ENCODE measurements at places on chromosomes 7 and 10.
A peak's percentile ranks its signal among the peaks of the same experiment; 100 is the strongest.

DNA sequence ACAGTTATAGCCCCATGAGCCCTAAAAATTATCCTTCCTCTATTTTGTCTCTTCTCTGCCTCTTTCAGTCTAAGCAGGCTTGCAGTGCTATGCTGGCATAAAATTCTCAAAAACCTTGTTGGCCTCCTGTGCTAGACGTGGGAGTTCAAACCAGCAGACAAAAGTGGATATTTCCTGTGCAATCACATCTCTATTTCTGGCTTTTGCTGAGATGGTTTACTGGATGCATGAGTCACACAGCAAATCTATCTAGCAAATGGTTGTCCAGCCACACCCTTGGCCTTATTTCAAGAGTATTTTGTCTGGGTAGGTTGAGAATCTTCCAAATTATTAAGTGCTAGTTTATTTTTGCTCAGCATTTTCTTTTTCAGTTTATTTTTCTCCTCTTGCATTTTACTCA lies 370.8 kb downstream of the CDC14C start:
- DNase-seq = no peak

DNA sequence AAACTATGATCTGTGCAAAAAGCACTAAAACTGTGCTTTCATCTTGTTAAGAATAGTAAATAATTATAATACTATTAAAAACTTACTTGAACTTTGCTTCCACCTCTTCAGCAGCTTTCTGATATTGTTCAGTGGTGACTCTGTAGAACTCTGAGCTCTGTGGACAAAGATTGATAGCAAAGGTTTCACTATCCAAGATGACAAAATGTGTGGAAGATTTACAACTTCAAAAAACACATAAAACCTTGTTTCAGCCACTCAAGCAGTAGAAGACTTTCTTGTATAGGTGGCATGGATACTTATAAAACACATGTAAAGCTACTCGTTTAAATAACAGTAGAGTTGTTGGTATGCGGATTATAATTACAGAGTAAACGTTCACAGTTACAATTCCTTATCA lies 243.6 kb downstream of the CHCHD3 start:
- no peak for DNase-seq

- no peak for DNase-seq
Measured at GRCh38 chr10:6002809-6003510, 25.6 kb upstream of the IL15RA start.

- peak; percentile 70 for DNase-seq
Measured at GRCh38 chr10:126504063-126504760, 115.9 kb upstream of the ADAM12 start.

DNA sequence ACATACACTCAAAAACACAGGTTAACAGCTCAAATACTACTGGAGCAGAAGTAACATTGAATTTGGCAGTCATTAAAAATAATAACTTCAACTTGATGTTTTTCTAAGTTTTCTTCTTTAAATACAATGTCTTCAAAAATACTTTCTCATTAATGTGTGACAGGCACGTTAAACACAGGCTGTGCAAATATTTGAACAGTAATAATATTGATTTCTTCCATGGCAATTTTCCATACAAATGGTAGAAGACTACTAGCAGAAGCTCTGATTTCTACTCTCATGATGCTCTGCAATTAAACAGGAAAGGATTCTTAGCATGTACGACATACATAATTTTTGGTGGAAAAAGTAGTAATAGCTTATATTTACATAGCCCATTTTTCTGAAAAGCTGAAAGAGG lies 47.4 kb downstream of the NRP1 start:
- no peak for DNase-seq

DNA sequence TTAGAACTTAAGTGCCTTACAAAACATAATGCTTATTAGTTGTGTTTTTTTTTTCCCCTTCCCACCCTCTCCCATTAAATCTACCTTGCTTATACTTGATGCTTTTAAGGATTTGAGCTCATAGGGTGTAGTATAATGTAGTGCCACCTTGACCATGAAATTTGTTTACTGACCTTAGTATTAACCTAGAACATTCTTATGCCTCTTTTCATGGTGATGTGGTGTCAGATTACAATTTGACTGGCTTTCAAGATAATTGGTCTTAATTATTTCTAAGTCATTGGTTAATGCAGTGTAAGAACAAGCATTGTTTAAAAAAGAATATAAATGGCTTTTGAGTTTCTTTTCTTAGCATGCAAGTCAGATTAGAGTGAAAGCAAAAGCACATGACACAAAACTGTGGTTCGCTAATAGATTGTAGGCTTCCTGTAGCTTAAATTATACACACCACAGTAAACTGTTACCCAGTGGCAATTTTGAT lies 61.8 kb downstream of the ADD3 start:
- no peak for DNase-seq

DNA sequence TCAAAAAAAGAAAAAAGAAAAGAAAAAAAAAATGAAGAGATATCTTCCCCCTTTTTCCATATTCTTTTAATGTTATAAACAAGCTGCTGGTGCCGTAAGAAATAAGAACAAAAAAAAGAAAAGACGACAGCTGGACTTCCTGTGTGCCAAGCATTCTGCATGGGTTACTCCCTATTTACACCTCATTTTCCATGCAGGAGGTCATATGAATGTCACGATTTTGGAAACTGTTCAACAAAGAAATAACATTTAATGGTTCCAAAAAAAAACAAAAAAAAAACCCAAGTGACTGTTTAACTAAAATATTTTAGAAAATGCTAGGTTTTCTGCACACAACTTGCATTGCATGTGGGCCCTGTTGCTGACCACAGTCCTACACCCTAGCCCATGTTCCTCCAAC lies 159.3 kb downstream of the TNS3 start:
- no peak for DNase-seq

DNA sequence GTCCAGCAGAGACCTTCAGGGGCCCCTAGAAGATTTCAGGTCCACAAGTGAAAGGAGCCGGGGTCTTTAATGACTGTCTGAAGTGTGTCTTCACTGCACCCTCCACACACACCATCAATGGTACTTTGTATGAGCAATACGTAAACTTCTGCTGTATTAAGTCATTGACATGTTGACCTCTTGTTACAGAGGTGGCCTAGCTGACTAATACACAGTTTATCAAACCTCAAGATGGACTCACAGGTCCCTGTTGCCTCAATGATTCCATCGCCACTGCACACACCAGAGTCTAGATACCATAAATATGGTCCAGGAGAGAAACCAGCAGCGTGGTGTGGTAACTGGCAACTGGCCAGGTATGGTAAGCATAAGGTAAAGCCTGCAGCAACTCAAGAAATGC lies 19.5 kb downstream of the KCNMA1 start:
- no peak for DNase-seq

DNA sequence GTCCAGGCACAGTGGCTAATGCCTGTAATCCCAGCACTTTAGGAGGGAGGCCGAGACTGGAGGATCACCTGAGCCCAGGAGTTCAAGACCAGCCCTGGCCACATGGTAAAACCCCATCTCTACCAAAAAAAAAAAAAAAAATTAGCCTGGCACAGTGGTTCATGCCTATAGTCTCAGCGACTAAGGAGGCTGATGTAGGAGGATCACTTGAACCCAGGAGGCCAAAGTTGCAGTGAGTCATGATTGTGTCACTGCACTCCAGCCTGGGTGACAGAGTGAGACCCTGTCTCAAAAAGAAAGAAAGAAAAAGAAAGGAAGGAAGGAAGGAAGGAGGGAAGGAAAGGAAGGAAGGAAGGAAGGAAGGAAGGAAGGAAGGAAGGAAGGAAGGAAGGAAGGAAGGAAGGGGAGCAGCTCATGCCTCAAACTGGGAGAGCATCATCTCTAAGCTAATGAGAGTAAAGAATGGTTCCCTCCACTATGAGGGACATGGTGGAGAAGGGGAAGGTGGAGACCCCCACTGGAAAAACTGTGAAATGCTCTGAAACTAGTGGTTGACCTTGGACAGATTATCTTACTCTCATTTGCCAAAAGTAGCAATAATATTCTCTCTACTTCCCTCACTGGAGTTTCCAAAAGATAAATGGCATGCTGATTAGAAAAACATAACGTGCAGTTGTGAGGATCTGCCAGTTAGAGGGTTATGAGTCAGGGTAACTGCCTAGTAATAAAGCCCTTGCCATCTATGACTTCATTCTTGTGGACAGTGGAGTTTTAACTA lies 16.8 kb downstream of the GIMAP5 start:
- no peak for DNase-seq

- no peak for DNase-seq
Measured at GRCh38 chr10:88070080-88070880, 206.9 kb downstream of the PTEN start.

DNA sequence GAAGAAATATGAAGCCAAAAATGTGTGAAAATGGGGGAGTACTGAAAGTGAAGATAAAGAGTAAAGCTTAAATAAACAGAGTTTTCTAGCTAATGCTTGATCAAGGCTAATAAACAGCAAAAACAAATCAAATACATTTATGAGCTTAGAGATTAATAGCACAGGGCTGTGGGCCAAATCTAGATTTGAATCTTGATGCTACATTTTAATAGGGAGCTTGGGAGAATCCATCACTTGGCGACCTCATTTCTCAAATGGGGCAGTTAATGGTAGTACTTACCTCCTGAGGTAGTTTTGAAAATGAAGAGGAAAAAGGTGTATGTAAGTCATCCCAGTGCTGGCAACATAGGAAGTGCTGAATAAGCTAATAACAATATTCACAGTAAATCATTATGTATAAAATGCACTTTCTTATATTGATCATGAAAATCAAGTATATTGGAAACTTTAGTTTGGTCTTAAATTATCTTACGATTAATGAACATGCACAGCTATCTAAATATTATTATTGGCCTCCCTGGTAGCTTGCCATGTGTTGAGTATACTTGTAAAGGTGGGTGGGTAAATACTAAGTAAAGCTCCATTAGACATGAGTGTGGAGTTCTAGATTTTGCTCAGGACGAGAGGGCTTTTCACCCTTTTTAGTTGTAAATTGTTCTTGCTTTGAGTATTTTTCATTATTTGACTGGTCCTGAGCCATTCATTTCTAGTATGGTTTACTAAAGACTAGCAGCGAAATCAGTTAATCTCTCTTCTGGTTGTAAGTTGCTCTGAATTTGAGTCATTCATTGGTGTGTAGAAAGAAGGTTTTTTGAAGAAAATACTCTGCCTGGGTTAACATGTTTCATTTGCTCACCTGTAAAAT lies 5.1 kb downstream of the BICC1 start:
- DNase-seq = no peak

GRCh38 chr10:46534828-46535524 lies 21.5 kb downstream of the GPRIN2 start:
- no peak for DNase-seq

DNA sequence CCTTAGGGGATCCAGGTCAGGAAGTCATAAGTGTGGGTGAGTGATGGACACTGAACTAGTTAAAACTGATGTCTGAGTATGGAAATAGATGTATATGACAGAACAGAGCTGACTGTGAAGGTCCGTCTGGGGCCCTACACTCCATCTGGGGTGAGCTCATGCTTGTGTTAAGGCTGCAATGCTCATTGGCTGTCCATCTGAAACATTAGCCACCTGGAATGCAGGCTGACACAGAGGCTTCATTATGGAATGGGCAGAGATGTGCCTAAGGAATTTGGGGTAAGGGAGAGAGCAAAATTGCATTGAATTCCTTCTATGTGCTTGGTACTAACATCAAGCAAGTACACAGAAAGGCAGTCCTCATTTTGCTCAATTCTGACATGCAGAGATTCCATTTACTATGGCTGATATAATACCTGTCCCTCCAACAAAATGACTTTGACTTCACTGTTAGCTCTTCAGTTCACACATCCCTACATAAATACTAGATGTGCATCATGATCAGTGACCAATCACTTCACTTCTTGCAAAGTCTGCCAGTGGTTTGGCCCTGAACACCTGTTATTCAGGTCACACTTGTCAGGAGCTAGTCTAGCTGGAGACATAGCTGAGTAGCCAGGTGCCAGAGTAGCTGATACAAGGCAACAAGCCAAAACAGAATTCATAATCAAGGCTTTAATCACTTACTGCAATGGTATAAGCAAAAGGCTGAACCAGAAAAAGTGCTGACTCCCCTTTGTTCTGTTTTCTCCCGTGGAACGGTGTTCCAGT lies 128.9 kb upstream of the VWC2 start:
- DNase-seq = no peak

- DNase-seq = no peak
Measured at GRCh38 chr7:125618516-125618915, 688.9 kb upstream of the POT1 start.

- DNase-seq = no peak
Measured at GRCh38 chr7:109259151-109259550, 689.5 kb downstream of the DNAJB9 start.

- DNase-seq = no peak
Measured at GRCh38 chr10:62652114-62652513, 152.4 kb upstream of the ADO start.

DNA sequence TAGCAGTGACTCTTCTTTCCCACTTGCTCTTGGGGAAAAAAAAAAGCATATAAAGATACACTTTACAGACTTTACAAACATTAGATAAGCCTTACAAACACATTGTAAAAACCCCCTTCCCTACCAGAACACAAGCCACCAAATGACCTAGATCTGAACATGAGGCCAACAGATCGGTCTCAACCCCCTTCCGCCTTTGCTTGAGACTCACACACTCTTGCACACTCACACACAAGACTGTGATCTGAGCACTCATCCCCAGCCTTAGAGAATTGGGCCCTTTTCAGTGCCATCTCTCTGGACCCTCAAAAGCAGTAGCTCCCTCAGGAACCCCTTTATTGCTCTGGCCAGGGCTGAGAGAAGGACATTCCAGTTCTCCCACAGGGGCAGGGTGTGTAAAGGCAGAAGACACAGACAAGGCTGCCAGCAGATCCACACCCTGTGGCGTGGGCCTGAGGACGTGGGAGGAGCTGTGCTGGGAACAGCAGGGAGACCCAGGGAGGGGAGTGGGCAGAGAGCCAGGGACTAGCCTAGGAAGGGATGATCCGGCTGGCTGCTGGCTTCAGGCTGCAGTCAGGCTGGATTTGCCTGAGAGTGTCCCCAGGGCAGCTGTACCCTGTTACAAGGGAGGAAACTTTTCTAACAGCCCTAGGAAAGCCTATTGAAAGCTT lies 206.7 kb downstream of the KIAA1217 start:
- DNase-seq = no peak

- DNase-seq = no peak
Measured at GRCh38 chr10:74343804-74344203, 192.8 kb downstream of the ADK start.

DNA sequence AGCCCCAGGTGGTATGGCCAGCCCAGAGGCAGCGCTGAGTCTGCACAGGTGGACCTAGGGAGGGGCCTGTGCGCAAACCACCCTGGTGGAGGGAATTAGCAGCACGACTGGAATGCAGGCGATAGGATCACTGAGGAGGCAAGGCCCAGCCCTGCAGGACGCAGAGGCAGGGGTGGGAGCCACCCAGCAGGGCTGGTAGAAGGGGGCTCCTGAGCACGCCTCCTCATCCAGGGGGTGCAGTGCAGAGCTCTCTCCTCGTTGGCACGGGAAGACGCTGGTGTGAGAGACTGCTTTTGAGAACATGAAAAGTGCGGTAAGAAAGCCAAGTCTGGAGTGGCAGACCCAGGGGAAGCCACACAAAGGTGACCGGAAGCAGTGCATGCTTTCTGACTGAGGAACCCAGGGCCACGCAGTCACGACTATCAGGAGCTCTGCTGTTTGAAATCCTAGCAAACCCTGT lies 6.0 kb downstream of the FXYD4 start:
- peak; percentile 87 for DNase-seq

- peak; percentile 39 for DNase-seq
Measured at GRCh38 chr7:67100956-67101361, 104.3 kb downstream of the TYW1 start.

GRCh38 chr7:126635545-126635944 lies 617.2 kb downstream of the GRM8 start:
- DNase-seq = no peak

GRCh38 chr7:13279854-13280435 lies 592.5 kb downstream of the ARL4A start:
- DNase-seq = no peak
